ENCODE measurements at places on chromosomes 6 and 20. TPM values are rescaled to one million over a fixed set of nuclear protein-coding genes. Genes with fewer than 3 reads are reported as not detected.

Gene CGAS
- 45.0 TPM for total RNA-seq

Gene DBNDD2
- total RNA-seq = 25.2 TPM

Gene SGK2
- total RNA-seq = 0.23 TPM

Gene GJA10
- total RNA-seq = not detected

Gene TNFRSF6B
- total RNA-seq = not detected

Gene APOM
- total RNA-seq = 3.4 TPM

Gene SPDEF
- total RNA-seq = not detected

Gene HUS1B
- 2.1 TPM for total RNA-seq

Gene CLPSL2
- total RNA-seq = not detected

Gene KCNK17
- not detected for total RNA-seq

Gene HNF4A
- total RNA-seq = not detected

DNA sequence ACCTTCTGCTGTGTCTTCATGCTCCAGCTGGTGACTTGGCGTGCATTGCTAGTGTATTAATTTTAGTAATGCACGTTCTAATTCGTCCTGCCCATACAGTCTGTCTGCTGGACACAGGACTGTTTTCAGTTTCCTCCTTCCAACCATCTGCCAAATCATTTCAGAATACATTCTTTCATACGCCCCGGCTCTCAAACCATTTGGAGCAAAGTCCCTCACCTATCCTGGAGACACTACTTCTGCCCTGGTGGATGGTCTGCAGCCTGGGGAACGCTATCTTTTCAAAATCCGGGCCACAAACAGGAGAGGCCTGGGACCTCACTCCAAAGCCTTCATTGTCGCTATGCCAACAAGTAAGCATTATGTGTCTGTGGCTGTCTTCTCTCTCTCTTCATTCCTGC, 60.5 kb downstream of the FNDC1 start:
- H3K4me3 ChIP-seq = no peak overlapping the region
- H3K27me3 ChIP-seq = peaks cover 35% of the 10 kb centered on the region
- no peak overlapping the region for H3K27ac ChIP-seq
- H3K4me1 ChIP-seq = no peaks in the 10 kb centered on the region

- H3K4me1 ChIP-seq = peaks cover 57% of the 10 kb centered on the region
- peak overlapping the region; percentile 82 for H3K4me3 ChIP-seq
- DNase-seq = peak; percentile 93
- peak overlapping the region; percentile 89 for H3K27ac ChIP-seq
- H3K27me3 ChIP-seq = no peaks in the 10 kb centered on the region
- peaks cover 56% of the 10 kb centered on the region for H3K36me3 ChIP-seq
These were observed 26.8 kb downstream of the C6orf89 start for GRCh38 chr6:36912586-36912985.

GRCh38 chr6:36844232-36845170, 5.3 kb upstream of the CPNE5 start:
- no peak overlapping the region for H3K4me3 ChIP-seq
- H3K27me3 ChIP-seq = peaks cover 9% of the 10 kb centered on the region
- no peak overlapping the region for H3K27ac ChIP-seq
- no peak for DNase-seq
- H3K4me1 ChIP-seq = peaks cover 4% of the 10 kb centered on the region
- no peaks in the 10 kb centered on the region for H3K36me3 ChIP-seq

- H3K4me1 ChIP-seq = peaks cover 24% of the 10 kb centered on the region
- no peak overlapping the region for H3K4me3 ChIP-seq
- no peaks in the 10 kb centered on the region for H3K27me3 ChIP-seq
These were observed 12.2 kb upstream of the SLC17A2 start for GRCh38 chr6:25942561-25943147.

GRCh38 chr6:126784161-126784790, 334.2 kb upstream of the RSPO3 start:
- H3K36me3 ChIP-seq = no peaks in the 10 kb centered on the region
- H3K27me3 ChIP-seq = no peaks in the 10 kb centered on the region
- H3K4me3 ChIP-seq = no peak overlapping the region
- no peak for DNase-seq
- no peaks in the 10 kb centered on the region for H3K4me1 ChIP-seq

DNA sequence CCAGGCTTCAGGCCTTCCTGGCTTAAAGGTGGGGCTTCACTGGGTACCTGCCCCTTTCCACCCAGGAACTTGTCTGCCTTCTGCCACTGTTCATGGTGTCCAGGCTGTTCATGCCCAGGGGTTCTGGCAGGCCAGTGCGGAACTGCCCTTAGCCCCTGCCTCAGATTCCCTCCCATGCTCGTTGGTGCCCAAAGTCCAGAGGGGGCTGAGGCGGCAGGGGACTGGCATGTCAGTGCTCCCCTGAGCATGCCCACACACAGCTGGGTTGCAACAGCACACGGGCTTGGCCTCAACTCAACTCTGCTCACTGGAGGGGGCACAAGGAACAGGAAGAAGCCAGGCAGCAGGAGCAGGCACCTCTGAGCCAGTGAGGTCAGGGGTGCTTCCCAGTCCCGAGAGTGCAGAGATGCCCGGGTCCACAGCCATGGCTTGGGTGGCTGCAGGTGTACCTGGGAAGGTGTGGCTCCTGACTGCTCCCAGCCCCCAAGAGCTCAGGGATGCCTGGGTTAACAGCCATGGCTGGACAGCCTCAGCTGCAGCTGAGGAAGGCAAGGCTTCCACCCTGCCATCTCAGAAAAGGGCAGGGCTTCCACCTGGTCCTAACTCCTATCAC, 845.9 kb downstream of the EYS start:
- H3K4me3 ChIP-seq = no peak overlapping the region
- no peaks in the 10 kb centered on the region for H3K4me1 ChIP-seq
- no peaks in the 10 kb centered on the region for H3K27me3 ChIP-seq
- H3K36me3 ChIP-seq = no peaks in the 10 kb centered on the region

DNA sequence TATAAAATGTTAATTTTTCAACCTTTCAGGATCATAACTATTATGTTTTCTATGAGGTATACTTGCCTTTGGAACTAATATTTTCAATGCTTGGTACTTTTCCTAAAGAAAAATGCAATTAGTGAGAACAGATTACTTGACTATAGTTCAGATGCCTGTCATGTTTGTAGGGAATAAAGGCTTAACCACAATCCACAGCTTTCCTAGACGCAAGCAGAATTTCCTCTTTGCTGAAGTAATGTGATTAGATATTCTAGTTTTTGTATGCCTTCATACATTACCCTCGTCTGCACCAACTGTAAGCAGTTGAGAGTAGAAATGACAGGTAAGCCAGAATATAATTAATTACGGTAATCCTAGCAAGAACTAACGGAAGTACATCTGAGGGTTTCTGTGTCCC, 581.4 kb upstream of the MMS22L start:
- H3K4me3 ChIP-seq = no peak overlapping the region
- H3K4me1 ChIP-seq = no peaks in the 10 kb centered on the region
- no peak for DNase-seq
- no peaks in the 10 kb centered on the region for H3K36me3 ChIP-seq
- no peak overlapping the region for H3K27ac ChIP-seq

DNA sequence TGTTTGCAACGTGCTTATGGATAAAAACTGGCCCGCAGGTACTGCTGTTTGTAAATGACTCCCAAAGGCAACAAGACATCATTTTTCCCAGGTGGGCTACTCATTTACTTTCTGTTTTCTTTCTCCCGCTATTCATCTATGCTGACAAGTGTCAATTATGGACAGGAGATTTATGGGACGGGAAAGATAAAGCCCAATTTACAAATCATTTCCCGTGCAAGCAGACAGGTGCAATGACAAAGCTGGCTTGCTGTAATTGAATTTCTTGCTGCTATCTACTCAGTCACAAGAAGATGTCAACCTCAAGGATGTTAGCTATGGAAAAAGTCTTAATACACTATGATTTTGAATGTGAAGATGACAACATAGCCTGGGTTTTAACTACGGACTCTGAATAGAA, 125.5 kb downstream of the EPHA7 start:
- H3K4me3 ChIP-seq = no peak overlapping the region
- no peak for DNase-seq
- H3K4me1 ChIP-seq = no peaks in the 10 kb centered on the region
- H3K36me3 ChIP-seq = no peaks in the 10 kb centered on the region
- H3K27me3 ChIP-seq = no peaks in the 10 kb centered on the region

- peak; percentile 60 for DNase-seq
- no peaks in the 10 kb centered on the region for H3K27me3 ChIP-seq
- H3K27ac ChIP-seq = peak overlapping the region; percentile 51
These were observed 33.2 kb downstream of the ADA start for GRCh38 chr20:44618318-44618731.

DNA sequence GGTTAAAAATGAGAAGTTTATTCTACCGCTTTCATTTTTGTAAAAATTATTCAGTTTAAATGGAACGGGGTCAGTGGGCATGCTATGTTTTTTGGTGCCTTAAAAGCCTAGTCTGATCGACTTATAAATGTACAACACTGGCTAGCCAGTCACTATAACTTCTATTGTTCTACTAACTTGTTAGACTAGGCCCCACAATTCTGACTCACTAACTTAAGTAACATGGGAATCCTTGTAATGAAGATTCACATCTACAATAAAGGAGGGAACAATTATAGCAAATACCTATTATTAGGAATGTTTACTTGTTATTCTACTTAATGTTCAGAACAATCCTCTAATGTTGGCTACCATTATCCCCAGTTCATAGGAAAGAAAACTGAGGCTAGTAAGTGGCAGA, 28.5 kb downstream of the REPS1 start:
- DNase-seq = no peak
- no peak overlapping the region for H3K4me3 ChIP-seq
- H3K4me1 ChIP-seq = peaks cover 31% of the 10 kb centered on the region

GRCh38 chr6:125129354-125129753, 24.2 kb upstream of the TPD52L1 start:
- no peak overlapping the region for H3K27ac ChIP-seq
- DNase-seq = no peak
- H3K36me3 ChIP-seq = no peaks in the 10 kb centered on the region
- H3K4me3 ChIP-seq = no peak overlapping the region

DNA sequence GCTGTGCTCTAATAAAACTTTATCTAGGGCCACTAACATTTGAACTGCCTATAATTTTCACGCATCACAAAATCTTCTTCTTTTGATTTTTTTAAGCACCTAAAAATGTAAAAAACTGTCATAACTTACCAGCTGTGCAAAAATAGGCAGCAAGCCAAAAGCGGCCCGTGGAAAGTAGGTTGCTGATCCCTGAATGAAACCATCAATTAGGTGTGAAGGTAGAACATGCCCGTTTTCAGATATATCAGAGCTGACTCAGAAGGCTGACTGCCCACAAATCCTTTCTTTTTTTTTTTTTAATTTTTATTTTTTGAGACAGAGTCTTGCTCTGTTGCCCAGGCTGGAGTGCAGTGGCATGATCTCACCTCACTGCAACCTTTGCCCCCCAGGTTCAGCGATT, 4.9 kb upstream of the IPCEF1 start:
- H3K4me1 ChIP-seq = no peaks in the 10 kb centered on the region
- no peak overlapping the region for H3K4me3 ChIP-seq
- no peak for DNase-seq
- H3K36me3 ChIP-seq = no peaks in the 10 kb centered on the region
- H3K27me3 ChIP-seq = peaks cover 34% of the 10 kb centered on the region
- no peak overlapping the region for H3K27ac ChIP-seq

DNA sequence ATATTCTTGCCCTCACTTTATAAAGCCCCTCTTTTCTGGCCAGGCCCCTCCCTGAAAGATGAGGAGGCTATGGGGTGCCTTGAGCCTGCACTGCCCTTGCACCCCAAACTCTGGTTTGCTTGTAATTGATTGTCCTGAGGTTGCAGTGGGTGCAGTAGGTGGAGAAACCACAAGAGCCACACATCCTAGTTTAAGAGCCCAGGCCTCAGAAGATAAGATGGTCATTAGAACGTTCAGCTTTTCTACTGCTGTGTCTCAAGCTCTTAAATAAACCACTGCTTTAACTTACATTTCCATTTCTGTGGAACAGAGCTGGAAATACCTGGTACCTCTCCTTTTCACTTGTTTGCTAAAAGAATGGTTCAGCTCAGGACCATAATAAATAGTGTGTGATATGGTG, 9.0 kb downstream of the MRAP2 start:
- no peak for DNase-seq
- no peaks in the 10 kb centered on the region for H3K36me3 ChIP-seq
- H3K4me1 ChIP-seq = no peaks in the 10 kb centered on the region
- no peaks in the 10 kb centered on the region for H3K27me3 ChIP-seq

DNA sequence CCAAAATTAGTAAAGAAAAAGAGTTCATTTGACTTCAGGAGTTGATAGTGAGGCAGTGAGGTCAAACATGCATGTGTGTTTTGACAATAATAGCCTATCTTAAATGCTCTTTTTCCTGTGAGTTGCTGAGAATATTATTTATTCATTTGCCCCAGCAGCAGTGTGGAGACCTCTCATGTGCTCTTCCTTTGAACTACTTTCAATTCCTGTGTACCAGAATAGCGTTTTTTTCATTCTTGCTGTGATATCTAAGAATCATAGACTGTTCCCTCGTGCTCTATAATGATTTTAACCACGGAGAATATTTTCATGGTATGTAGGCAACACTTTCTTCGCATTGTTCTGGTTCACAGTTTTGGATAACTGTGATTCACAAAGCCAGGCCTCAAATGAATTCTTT, 5.2 kb downstream of the CDYL start:
- peaks cover 36% of the 10 kb centered on the region for H3K4me1 ChIP-seq
- DNase-seq = peak; percentile 19
- no peak overlapping the region for H3K4me3 ChIP-seq

Measured in activated CD4-positive, alpha-beta T cell treated with anti-CD3 and anti-CD28 coated beads, Interleukin-2, amount 10 ng/mL, durations not matched to agents 24 days and 14 days (primary cell).